Left cardiac atrium (tissue), 4 donors: ENCODE measurements at places on chromosomes 1 and 21. TPM values are rescaled to one million over a fixed set of nuclear protein-coding genes. Genes with fewer than 3 reads are reported as not detected.
A peak's percentile ranks its signal among the peaks of the same experiment; 100 is the strongest.

OR2T6 gene
- not detected for total RNA-seq

GRCh38 chr1:245105042-245105441, 49.7 kb upstream of the KIF26B start:
- DNase-seq: no peak

DNA sequence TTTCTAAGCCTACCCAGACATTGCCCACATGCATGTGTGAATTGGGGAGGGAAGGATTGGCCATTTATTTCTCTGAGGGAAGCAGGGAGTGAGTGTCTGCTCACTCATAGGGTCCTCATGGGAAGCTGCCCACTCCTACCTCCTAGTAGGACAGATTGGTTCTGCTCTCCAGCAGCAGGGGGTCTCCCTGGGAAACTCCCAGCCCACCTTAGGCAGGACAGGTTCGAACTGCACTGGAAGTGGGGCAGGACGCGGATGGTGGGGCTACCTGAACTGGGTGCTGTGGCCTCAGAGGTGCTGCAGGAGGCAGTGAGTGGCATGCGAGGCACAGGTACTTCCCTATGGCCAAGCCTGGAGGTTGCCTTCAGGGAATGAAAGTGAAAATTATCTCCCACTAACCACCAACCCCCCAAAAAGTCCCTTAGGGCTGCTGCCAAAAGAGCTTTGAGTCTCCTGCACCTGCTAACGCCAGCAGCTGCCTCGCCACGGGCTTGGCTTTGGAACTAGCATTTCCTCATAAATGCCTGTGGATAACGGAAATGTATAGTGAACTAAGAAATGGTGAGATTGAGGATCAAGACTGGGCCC, 157.0 kb upstream of the COA6 start:
- DNase-seq: no peak

DNA sequence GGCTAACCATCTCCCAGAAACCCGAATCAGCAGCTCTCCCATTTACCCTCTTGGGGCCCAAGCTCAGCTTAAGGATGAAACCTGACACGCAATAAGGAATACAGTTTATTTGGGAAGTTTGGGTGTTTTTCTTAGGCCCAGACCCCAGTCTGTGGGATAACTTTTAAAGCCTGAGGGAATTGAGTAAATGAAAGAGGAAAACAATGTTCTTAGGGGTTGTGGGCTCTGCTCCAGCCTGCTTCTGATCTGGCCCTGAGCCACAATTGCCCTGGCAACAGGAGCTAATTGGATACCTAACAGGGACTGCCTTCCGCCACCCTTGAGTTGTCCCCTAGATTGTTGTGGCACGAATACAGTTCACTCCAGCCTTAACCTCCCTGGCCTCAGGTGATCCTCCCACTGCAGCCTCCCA, 20.1 kb downstream of the DYRK3 start:
- no peak for DNase-seq

- DNase-seq: peak; percentile 56
Measured at GRCh38 chr1:84603941-84604830, 29.9 kb upstream of the CTBS start.

DNA sequence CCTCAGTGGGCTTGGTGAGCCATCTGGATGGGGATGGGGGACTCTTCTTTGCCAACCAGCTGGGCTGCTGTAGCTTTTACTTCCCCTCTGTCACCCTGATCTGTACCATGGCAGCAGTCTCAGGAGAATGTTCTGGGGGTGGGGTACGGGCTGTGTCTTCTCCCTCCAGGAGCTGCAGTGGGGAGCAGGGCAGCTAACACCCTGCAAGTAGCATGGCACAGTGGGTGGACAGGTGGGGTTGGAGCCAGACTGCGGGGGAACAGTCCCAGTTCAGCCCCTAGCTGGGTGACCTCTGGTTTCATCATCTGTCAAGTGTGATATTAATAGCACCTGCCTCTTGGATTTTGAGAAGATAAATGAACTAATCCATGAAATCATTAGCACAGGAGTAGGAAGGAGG, 3.1 kb downstream of the NFASC start:
- no peak for DNase-seq

- no peak for DNase-seq
Measured at GRCh38 chr1:237814319-237814924, 76.3 kb downstream of the ZP4 start.

- no peak for DNase-seq
Measured at GRCh38 chr1:30744060-30744756, 13.4 kb downstream of the LAPTM5 start.

- peak; percentile 37 for DNase-seq
Measured at GRCh38 chr1:26582836-26583460, 53.4 kb downstream of the RPS6KA1 start.

DNA sequence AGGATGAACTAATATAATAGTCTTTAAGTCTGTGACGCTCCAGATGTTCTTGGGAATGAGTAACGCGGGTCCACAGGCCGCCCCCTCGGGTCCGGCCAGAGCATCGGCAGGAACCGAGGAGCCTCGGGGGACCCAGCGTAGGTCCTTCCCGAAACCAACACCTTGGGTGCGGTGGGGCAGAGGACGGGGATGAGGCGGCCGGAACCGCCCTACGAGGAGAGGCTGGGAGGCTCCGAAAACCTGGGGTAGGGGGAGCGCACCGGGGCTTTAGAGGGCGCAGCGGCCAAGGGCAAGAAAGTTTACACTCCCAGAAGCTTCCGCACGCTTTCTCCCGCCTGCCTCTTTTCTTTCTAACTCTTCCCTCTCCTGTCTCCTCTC, 7.1 kb downstream of the DMRTA2 start:
- DNase-seq: no peak

DNA sequence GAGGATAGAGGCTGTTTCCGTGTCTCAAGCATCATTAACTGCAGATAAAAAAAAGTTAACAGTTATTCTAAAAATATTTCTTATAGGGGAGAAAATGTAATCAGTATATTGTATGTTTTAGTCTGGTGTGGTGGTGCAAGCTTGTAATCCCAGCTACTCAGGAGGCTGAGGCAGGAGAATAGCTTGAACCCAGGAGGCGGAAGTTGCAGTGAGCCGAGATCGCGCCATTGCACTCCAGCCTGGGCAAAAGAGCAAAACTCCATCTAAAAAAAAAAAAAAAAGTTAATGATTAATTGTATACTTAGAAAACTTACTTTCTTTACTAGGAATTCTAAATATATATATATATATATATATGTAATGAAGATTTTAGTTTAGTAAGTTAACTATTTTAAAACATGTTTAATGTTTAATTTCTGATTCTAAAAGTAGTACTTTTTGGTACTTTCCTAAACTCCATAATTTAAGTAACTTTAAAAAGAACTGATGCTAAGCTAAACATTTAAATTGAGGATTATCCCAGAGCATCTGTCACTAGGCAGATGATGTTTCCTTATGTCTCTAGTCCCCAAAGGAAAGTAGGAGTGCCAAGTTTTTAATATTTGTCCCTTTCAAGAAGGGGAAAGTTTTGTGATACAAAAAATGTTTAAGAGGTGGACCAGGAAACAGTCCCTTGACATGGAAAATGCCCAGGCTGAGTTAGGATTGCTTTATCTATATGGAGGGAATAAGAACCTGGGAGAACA, 66.3 kb downstream of the DYRK1A start:
- DNase-seq: no peak

DNA sequence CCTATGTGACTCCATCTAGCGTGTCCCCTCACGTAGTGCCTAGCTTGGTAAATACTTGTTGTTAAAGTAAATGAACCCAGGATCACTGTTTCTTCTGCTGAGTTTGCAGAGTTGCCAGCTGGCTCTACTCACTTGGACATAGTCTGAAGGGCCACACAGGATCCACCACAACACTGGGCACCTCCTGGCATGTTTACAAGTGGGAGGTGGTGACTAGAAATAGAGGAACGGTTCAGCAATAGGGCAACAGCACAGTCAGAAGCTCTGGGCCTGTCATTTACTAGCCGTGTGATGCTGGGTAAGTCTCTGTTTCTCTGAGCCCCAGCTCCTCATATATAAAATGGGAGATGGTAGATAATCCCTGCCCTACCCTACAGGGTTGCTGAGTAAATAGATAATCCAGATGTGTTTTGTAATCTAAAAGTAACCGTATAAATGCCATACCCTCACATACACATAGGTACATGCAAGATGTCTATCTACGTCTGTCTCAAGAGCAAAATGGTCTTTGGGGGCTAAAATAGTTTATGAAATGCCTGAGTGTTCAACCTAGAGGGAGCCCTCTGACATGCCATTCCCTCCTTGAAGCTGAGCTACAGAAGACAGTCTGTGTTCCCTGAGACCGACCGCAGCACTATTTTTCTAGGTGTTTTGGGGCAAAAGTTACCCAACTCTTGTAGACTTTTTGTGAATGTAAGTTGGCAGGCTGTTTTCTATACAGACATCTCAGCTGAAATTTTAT, 20.5 kb downstream of the RNF220 start:
- DNase-seq: no peak
